AG04449 (cell line): ENCODE measurements at places on chromosomes 1 and 21.

GRCh38 chr1:107135463-107135862, 5.4 kb upstream of the NTNG1 start:
- no peak for DNase-seq

- no peak for DNase-seq
These were observed 21.2 kb downstream of the MACO1 start for GRCh38 chr1:25451908-25452307.

DNA sequence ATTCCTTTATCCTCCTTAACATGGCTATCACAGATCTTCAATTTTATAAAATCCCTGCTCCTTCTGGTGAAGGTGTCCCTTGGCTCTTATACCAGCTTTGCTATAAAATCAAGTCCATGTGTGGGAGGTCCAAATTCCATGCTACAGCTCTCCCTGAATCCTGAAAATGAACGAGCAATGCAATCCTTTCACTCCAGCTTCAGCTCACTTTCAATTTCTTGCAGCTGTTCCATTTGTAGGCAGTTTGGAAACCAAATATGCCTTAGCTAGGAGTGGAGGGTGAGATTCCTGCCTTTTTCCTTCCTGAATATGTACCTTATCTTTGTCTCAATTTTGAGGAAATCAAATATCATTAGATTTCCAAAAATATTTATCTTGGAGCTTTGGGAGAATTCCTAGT, 402.6 kb downstream of the TTLL7 start:
- no peak for DNase-seq

GRCh38 chr1:12129624-12130023, 37.2 kb upstream of the TNFRSF1B start:
- no peak for DNase-seq

- no peak for DNase-seq
These were observed 19.4 kb downstream of the NADK start for GRCh38 chr1:1758692-1759455.

DNA sequence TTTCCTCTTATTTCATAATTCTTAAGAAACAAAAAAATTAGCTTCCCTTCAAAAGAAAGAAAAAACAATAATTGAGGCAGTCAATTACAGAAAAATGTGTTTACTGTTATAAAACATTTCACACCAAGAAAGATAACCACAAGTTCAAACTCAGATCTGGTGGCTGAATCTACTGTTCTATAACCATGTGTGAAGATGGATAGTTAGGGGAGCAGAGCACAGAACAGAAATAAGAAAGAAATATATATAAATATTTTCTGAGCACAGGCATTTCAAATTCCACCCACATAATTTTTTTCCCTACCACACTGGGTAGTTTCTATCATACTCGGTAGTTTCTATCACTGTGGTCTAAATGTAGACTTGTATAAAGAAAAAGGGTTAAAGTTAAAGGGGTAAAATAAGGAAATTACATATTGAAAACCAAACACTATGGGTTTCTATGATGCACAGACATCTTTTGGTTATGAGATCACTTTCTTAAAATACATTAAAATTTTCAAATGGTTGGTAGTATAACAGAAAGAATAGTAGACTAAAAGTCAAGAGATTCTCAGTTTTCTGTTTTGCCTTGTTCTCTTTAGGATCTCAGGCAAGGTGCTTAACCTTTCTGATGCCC, 10.8 kb downstream of the LYST start:
- DNase-seq, result no peak

- DNase-seq, result no peak
These were observed 58.6 kb upstream of the GJB5 start for GRCh38 chr1:34696230-34696629.

GRCh38 chr1:53369761-53370160, 41.9 kb upstream of the LRP8 start:
- no peak for DNase-seq
